ENCODE measurements at places on chromosomes 5 and 9.

- DNase-seq: peak; percentile 98
These were observed 345.6 kb downstream of the EBF1 start for GRCh38 chr5:158754018-158754514.

DNA sequence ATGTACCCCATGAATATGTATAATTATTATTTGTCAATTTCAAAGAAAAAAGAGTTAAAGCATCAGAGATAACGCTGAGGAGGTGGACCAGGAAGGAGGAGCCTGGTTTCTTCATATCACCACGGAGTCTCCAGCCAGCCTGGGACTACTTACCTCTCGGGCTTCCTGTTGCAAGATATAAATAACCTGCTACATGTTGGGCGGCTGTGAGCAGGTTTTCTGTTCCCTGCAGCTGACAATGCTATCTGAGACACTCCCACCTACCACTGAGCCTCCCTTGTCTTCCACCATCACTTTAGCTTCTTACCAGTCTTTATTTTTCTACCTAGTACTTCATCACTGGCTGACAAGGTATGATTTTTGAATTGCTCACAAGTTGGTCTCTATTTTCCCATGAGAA, 102.7 kb upstream of the CPEB4 start:
- no peak for DNase-seq

- DNase-seq: no peak
These were observed 390.3 kb downstream of the TAF11L14 start for GRCh38 chr5:18024542-18024941.

DNA sequence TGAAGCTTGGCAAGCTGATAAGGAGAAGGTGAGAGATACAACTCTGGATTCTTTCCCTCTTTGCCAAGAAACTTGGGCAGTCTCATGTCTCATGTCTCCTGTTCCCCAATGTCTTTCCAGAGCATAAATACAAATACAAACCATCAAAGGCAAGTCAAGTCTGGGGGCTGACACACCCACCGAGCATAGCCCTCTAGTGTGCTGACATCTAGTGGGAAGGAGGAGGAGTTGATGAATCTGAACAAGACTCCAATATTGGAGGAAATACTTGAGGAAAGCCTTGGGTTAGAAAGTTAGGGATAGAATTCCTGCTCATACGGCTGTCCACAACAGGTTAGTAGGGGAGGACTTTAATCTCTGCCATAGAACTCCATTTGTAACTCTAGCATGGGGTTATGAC, 8.6 kb downstream of the MLANA start:
- no peak for DNase-seq

- no peak for DNase-seq
These were observed 669.2 kb upstream of the ACO1 start for GRCh38 chr9:31715250-31715649.

All from GM04504 (cell line).